ENCODE measurements at places on chromosomes 2 and 18.

DNA sequence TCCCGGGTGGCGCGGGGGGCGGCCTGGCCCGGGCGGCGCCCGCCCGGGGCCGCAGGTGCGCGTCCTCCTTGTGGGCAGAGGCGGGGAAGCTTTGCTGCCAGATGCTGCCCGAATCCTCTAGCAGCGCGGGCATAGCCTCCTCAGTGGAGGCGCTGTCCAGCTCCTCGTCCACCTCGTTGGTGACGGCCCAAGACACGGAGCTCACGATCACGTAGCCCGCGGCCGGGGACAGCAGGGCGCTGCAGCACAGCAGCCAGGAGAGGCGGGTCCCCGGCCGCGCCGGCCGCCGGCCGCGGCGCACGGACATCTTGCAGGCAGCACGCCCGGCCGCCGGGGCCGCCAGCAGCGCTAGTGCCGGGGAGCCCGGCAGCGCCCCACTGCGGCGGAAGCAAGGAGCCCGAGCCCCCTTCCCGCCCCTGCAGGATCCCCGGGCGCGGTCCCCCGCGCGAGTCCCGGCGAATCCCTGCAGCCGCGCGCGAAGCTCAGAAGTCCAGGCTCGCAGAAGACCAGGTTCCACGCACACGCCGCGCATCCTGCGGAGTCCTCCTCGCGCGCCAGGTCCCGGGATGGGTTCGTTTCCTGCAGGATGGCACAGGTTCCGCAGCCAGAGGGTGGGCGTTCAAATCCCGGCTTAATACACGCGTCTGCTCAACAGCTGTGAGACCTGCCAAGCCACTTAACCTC lies at the start of gene CREG2:
Gene CREG2, minus strand, starts transcription at position 353 of the 684 bp plus-strand sequence. Its CDS starts 46 bp downstream, at position 307.
- DNase-seq, result peak; percentile 79

GRCh38 chr2:239958473-239958765 lies 66.7 kb downstream of the NDUFA10 start:
- DNase-seq, result peak; percentile 39

DNA sequence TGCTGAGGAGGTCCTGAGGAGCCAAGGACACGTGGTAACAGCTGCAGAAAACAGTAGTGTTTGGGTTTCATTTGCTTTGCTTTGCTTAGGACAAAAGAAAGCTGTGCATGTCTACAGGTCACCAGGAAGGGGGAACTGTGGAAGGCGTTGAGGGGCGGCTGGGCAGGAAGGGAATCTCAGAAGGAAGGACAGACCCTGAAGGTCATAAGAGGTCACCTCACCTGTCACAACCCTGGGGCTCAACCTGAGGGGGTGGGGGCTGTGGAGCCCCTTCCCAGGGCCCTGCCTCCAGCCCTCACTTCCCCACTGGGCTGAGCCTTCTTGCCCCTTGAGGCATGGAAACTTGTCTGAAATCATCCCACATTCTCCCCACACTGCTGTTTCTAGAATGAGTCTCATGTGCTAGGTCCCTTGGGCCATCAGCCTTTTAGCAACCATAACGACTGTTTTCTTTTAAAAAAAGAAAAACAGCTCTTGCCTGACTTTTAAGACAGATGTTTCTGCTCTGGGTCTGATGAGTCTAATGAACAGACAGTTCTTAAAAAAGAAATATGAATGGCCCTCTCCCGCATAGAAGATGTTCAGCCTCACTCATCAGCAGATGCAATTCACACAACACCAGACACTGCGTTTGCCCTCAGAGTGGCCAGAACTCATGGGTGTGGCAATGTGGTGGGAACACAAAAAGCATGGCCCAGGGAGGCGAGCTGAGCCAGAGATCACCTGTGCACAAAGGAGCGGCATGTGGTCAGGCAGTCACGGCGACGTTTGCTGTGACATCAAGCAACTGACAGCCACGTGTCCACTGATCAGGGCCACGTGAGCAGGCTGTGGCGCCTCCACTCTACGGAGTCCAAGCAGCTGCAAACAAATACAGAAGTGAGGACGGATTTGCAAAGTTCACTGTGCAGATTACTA lies 84.0 kb downstream of the SEPTIN10 start:
- peak; percentile 61 for DNase-seq

DNA sequence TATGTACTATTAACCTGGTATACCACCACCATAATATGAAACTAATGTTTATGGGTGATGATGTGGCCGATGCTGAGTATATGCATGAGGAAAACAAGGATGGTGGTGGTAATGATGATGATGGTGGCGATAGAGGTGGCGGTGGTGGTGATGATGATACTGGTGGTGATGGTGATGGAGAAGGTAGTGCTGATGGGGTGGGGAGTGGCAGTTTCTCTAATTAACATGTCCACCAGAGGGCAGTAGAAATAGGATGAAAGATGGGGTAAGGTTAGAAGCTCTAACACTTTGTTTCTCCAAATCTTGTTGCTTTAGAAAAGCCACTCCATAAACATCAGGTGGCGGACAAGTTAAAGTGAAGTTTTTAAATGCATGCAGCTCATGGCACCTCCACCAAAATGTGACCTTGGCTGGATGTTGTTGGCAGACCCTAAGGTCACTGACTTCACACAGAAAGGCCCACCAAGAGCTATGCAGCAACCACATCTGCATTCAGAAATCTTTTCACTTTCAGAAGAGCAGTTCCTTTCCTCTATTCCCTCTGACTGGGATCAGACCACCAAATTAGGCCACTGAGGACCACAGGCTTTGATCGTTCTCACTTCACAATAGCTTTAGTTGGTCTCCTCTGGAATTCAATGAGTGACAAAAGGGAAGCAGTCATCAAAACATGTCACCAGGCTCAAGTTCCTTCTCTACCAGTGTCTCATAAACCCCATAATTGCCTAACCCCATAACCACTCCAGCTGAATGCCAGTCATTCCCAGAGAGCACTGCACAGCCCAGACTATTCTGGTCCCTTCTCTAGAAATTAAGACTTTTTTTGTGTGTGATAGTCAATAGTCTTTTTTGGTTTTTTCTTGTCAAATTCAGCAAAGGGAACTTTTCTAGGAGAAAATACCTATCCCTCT lies 7.5 kb upstream of the BCL11A start:
- DNase-seq, result no peak

DNA sequence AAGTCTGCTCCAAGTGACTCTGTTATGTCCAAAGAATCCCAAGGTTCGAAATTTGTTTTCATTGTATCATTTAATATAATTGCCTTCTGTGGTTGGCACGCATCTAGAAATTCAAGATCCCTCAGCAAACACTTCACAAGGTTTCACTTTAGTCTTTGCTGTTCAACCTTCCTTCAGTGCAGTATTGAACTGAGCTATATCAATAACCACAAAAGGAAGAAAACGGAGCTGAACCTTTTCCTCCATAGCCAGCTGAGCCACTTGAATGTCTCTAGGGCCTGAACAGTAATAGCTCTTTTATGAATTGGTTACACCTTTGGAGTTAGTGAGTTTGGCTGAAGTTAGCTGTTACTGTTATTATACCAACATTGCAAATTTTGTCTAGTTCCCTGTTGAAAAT lies 357.7 kb upstream of the HNRNPA3 start:
- no peak for DNase-seq

Measured in Right ventricle myocardium superior (tissue), 1 donor.